ENCODE measurements at places on chromosomes 5 and 9.
A peak's percentile ranks its signal among the peaks of the same experiment; 100 is the strongest.

DNA sequence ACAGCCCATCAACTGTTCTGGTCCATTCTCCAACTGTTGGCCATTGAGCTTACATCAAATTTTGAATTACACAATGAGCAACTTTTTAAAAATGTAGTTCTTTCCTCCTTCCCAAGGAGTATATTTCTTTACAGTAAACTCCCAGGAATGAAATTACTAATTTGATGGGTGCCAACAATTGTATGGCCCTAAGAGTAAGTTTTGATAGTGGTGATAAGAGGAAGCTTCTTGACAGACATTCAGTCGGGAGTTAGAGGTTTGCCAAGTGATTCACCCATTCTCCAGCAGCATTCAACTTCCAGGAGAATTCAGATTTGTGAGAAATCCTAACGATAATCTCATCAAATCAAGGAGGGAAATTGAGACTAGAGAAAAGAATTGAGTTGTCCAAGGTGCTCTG lies 579.9 kb downstream of the ACTL7B start:
- H3K27ac ChIP-seq, result no peak overlapping the region
- DNase-seq, result no peak
- no peaks in the 10 kb centered on the region for H3K27me3 ChIP-seq
- H3K4me3 ChIP-seq, result no peak overlapping the region
- no peaks in the 10 kb centered on the region for H3K36me3 ChIP-seq
- peaks cover 18% of the 10 kb centered on the region for H3K4me1 ChIP-seq

DNA sequence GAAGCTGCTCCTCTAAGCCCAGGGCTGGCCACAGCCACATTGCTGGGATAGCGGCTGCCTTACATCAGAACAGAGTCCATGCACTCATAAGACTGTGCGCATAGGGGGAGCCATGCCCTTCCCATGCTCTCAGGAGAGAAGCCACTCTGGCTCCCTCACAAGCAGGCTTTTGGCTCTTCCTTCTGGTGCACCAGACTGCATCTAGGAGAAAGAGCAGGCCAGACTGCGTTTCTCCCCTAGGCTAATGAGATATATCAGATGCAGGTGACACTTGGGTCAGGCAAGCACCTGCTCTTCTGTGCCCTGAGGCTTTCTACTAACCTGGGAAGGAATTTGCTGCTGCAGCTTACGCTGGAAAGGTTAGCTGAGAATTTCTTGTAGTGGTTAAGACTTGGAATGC lies 43.2 kb upstream of the BRINP1 start:
- no peak overlapping the region for H3K4me3 ChIP-seq
- H3K27ac ChIP-seq, result no peak overlapping the region
- DNase-seq, result no peak

DNA sequence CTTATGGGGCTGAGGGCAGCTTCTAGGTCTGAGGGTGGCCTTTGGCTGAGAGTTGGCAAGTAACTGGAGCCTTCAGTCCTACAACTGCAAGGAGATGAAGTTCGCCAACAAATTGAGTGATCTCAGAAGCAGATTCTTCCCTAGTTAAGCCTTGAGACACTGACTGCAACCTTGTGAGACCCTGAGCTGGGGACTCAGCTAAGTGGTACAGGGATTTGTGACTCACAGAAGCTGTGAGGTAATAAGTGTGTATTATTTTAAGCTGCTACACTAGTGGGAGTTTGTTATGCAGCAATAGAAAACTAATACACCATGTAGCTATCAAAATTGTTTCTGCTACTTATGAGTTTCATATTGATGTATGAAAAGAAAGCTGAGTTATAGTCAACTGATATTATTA lies 279.2 kb downstream of the PIK3R1 start:
- H3K4me1 ChIP-seq, result no peaks in the 10 kb centered on the region
- no peak overlapping the region for H3K4me3 ChIP-seq

DNA sequence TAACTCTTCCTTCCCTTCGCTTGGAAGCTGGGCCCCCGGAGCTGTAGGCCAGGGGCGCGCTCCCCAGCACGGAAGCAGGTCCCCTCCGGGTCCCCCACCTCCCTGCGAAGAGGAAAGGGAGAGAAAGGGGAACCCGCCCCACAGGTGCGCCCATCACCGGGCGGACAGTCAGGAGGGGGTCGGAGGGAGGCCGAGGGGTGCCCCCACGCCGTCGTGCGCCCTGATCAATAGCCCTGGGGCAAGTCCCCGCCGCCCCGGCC lies 793 bp downstream of the AGPAT2 start:
- no peaks in the 10 kb centered on the region for H3K36me3 ChIP-seq
- no peak overlapping the region for H3K27ac ChIP-seq
- peaks cover 91% of the 10 kb centered on the region for H3K27me3 ChIP-seq
- DNase-seq, result no peak

- H3K4me1 ChIP-seq, result no peaks in the 10 kb centered on the region
- H3K4me3 ChIP-seq, result peak overlapping the region; percentile 15
- DNase-seq, result peak; percentile 48
- no peaks in the 10 kb centered on the region for H3K36me3 ChIP-seq
- no peaks in the 10 kb centered on the region for H3K27me3 ChIP-seq
Observed at GRCh38 chr5:164799391-164799790, 1294.0 kb downstream of the MAT2B start.

- H3K27me3 ChIP-seq, result peaks cover 94% of the 10 kb centered on the region
- no peak overlapping the region for H3K4me3 ChIP-seq
- no peak overlapping the region for H3K27ac ChIP-seq
Observed at GRCh38 chr9:134318481-134318891, 7.8 kb upstream of the RXRA start.

- H3K4me1 ChIP-seq, result no peaks in the 10 kb centered on the region
- H3K27ac ChIP-seq, result no peak overlapping the region
- no peak for DNase-seq
- no peak overlapping the region for H3K4me3 ChIP-seq
- H3K36me3 ChIP-seq, result no peaks in the 10 kb centered on the region
Observed at GRCh38 chr5:160359816-160360215, 10.6 kb downstream of the C1QTNF2 start.

- H3K36me3 ChIP-seq, result no peaks in the 10 kb centered on the region
- H3K27ac ChIP-seq, result no peak overlapping the region
- H3K4me1 ChIP-seq, result peaks cover 44% of the 10 kb centered on the region
- no peak for DNase-seq
Observed at GRCh38 chr5:87141544-87141943, 126.1 kb upstream of the RASA1 start.

- H3K4me3 ChIP-seq, result no peak overlapping the region
- no peaks in the 10 kb centered on the region for H3K27me3 ChIP-seq
- H3K27ac ChIP-seq, result no peak overlapping the region
Observed at GRCh38 chr5:2499917-2500316, 251.6 kb downstream of the IRX2 start.

- DNase-seq, result no peak
- peaks cover 6% of the 10 kb centered on the region for H3K4me1 ChIP-seq
- H3K4me3 ChIP-seq, result no peak overlapping the region
- H3K36me3 ChIP-seq, result no peaks in the 10 kb centered on the region
Observed at GRCh38 chr9:122087406-122088200, 5.5 kb downstream of the TTLL11 start.

- no peaks in the 10 kb centered on the region for H3K4me1 ChIP-seq
- H3K27me3 ChIP-seq, result peaks cover 92% of the 10 kb centered on the region
- no peaks in the 10 kb centered on the region for H3K36me3 ChIP-seq
- H3K4me3 ChIP-seq, result no peak overlapping the region
- no peak for DNase-seq
Observed at GRCh38 chr9:136984464-136985026, 1.8 kb downstream of the LCNL1 start.

DNA sequence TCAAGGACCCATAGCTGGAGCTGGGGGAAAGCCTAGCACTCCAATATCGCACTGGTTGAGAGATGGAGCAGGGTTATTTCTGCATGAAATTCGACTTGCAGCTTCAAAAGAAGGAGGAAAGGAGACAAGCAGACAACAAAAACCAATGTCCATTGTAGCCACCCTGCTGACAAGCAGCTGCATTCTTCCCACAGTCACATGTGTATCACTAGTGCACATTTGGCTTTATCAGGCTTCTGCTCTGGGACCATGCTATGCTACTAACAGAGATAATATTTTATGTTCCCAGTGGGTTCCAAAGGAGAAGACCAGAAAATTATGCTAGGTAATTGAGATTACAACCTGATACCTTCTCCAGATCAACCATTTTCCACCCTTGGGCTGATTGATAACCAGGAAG lies 59.7 kb downstream of the MFAP3 start:
- no peak overlapping the region for H3K27ac ChIP-seq
- DNase-seq, result no peak

DNA sequence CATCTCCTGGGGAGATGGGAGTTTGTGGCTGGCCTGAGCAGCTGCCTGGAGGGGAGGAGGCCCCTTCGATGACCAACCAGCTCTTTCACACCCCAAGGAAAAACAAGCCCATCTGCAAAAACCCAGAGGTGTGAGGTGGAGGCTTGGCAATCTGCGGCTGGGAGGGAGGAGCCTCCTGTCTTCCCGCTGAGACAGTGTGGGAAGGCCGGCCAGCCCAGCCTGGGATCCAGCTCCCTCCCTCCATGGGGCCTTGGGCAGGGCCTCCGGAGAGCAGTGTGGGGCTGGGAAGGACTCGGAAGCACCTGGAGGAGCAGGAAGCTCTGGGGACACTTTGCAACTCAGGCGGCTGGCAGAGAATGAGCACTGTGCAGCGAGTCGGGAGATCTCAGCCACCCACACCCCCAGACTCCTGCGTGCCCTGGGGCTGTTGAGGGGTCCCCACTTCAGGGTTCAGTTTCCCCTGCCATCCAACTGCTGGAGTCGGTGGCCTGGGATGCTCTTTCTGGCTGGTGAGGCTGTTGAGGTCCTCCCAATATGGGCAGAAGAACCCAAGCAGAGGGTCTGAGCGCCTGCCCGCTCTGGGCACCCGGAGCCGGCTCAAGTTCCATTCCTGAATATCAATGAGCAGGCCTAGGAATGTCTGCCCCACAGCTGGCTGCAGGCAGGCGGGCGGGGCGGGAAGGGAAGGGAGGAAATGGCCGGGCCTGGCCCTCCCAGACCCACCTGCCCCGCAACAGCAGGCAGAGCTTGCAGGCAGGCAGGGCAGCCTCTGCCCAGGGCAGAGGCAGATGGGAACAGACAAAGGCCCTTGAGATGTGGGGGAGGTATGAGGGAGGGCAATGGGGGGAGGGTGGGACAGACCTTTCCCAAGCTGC lies 101.1 kb downstream of the FGF18 start:
- no peaks in the 10 kb centered on the region for H3K4me1 ChIP-seq
- no peak for DNase-seq
- H3K27ac ChIP-seq, result no peak overlapping the region

DNA sequence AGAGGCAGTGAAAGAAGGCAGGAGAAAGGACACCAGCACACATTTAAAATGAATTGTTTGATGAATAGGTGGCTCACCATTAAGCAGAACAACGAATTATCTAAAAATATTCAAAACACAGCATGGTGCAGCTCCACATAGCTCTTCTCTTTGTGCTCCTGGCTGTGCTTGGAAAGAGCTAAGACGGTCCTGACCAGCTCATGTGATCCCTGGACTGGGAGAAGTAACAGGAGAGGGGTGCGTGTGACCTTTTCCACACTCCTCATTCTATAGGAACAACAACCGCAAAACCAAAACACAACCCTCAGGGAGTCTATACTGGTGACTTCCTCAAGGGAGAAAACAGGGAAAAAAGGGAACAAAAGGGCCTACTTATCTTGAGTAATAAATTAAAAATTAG lies 140.5 kb downstream of the DIRAS2 start:
- no peaks in the 10 kb centered on the region for H3K27me3 ChIP-seq
- H3K4me1 ChIP-seq, result peaks cover 23% of the 10 kb centered on the region
- DNase-seq, result no peak
- no peak overlapping the region for H3K4me3 ChIP-seq

DNA sequence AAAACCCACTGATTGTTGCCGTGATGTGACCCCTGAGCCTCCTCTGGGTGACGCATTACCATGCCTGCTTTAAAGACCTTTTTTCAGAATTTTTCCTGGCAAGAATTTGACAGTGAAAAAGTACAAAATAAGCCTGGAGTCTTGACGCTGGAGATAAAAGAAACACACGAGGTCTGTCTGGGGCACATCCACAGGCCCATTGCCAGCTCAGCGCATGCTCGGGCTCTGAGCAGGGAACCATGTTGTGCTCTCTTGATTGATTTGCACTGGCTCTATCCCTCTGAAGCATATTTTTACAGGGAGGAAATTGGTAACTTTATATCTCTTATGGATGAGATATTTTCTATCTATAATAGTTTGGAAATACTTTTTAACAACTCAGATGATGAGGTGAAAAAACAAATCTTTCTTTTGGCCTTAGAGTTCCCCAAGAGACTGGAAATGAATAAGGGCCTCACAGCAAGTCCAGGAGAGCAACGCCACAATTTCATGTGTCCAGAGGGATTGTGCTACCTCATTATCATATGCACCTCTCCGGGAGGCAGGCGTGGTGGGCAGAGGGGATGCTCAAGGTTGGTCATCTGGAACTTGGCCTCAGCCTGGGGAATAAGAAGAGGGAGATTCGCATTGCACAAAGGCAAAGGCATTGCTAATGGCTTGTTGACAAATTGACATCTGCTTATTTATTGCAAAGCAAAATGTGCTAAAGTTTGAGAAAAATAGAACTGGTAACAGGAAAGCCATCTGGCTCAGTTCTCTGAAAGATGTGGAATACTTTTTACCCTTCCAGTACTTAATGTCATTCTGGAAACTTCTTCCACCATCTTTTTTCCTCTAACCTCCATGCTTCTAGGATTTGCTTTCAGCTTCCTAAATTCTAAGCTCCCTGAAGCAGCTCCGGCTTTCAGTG lies 183.8 kb downstream of the PJA2 start:
- no peak overlapping the region for H3K4me3 ChIP-seq
- no peak overlapping the region for H3K27ac ChIP-seq
- H3K27me3 ChIP-seq, result no peaks in the 10 kb centered on the region
- H3K4me1 ChIP-seq, result no peaks in the 10 kb centered on the region

- H3K4me1 ChIP-seq, result no peaks in the 10 kb centered on the region
- H3K36me3 ChIP-seq, result no peaks in the 10 kb centered on the region
- DNase-seq, result no peak
- H3K27me3 ChIP-seq, result peaks cover 27% of the 10 kb centered on the region
Observed at GRCh38 chr9:134861595-134862334, 18.8 kb upstream of the FCN2 start.

DNA sequence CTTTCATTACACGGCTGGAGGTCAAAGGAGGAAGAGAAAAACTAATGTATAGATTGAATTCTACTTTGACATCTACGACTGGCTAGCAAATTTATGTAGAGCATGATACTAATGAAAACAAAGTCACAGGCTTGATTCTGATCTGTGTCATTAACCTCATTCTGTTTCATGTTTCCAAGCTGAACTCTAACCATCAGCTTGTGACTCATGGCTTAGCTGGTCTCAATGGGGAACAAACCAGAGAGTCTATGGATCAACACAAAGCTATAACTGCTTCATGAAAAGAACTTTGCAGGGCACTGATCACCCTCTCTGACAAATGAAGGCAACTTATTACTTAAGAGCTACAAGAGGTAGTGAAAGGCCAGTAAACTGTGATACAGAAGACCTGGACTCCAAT lies 23.6 kb upstream of the PDE4D start:
- no peak for DNase-seq
- no peaks in the 10 kb centered on the region for H3K27me3 ChIP-seq
- H3K36me3 ChIP-seq, result no peaks in the 10 kb centered on the region
- H3K4me3 ChIP-seq, result no peak overlapping the region
- H3K27ac ChIP-seq, result no peak overlapping the region
- no peaks in the 10 kb centered on the region for H3K4me1 ChIP-seq
